ENCODE measurements at places on chromosomes 2 and 18.

DNA sequence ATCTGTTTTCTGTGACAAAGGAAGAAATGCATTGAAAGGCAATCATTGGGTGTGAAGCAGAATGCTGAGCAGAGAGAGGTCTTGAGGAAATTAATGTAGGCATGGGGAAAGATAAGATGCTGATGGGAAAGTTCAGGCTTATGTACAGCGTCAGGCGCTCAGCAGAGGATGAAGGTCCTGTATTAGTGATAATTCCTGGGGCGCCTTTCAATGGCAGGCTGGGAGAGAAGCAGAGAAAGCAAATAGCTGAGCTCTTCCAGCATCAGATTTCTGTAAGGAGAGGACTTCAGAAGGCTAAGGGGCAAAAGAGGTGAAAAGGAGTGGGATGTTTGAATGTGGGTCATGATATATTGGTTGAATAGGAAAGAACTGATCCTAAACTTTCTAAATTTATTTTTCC, 129.8 kb downstream of the HNMT start:
- no peak for DNase-seq

DNA sequence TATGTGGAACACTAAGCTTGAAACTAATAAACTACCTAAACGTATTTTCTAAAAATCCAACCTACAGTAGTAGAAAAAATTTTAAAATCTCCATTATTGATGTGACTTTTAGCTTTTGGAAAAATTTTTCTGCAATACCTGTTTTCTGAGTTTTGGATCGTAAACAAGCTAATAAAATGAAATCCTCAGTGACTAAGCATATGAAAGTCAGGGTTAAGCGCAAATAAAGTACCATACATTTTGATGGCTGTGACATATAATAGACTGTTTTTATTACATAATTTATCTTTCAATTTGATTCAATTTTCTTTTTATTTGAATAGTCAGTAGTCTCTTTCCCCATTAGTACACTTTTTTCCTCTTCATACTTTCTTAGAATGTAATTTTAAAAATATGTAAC, 683.6 kb downstream of the NUP35 start:
- no peak for DNase-seq

DNA sequence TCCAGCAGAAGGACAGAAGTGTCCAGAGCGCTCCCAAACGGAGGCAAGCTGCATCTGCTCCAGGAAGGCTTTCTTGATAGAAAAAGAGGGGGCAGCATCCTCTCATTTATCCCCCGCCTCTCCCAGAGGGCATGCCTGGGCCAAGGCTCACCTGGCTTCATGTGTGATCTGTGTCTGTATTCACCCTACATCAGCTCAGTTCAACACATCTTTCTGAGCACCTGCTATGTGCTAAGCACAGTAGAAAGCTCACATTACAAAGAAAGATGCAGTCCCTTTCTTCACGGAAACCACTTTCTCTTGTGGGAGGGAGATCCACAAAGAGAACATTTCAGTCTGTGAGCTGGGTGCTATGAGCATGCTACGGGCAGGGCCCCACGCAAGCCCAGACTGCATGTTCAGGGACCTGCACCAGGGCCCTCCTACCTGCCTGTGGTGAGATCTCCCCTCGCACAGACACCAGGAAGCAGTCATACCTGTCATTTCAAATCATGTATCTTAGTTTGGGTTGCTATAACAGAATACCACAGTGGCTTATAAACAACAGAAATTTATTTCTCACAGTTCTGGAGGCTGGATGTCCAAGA, 90.7 kb downstream of the PDCL3 start:
- no peak for DNase-seq

- DNase-seq: no peak
These were observed 82.3 kb upstream of the XPO1 start for GRCh38 chr2:61620244-61621159.

DNA sequence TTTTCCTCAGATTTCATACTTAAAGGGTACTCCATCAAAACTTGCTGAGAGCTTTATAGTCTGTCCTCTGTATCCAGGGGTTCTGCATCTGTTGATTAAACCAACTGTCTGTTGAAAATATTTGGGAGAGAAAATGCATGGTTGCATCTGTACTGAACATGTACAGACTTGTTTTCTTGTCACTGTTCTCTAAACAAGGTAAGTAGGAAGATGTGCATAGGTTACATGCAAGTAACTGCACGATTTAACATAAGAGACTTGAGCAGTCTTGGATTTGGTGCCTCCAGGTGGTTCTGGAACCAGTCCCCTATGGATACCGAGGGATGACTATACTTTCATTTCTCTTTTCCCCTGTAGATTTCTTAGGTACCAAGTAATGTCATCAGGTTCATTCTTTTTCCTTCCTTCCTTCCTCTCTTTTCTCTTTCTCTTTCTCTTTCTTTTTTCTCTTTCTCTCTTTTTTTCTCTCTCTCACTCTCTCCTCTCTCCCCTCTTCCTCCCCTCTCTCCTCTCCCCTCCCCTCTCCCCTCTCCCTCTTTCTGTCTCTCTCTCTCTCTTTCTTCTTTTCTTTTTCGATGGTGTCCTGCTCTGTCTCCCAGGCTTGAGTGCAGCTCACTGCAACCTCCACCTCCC, 23.2 kb downstream of the ADNP2 start:
- no peak for DNase-seq

DNA sequence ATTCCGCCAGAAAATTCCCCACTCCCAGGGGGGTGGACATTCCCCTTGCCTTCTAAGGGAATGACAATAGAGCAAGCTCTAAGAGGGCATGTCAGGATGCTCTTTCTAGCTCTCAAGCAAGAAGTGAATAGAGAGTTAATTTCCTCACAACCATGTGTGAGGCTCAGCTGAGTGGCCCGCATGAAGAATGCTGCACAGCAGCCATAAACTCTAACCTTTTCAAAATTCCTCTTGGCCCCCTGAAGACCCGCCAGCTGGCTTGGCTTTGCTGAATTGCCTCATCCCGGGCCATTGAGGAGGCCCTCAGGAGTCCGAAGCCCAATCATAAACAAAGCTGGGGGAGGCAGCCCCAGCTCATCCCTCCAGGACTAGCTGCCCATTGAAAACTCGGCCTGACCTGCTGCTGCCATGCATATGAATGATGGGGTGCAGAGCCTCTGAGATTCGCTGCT, 38.2 kb downstream of the NRP2 start:
- DNase-seq: no peak

- DNase-seq: no peak
These were observed 45.1 kb upstream of the ZBTB7C start for GRCh38 chr18:48454261-48454757.

GRCh38 chr2:161625996-161626395, 1.8 kb downstream of the SLC4A10 start:
- DNase-seq: no peak

DNA sequence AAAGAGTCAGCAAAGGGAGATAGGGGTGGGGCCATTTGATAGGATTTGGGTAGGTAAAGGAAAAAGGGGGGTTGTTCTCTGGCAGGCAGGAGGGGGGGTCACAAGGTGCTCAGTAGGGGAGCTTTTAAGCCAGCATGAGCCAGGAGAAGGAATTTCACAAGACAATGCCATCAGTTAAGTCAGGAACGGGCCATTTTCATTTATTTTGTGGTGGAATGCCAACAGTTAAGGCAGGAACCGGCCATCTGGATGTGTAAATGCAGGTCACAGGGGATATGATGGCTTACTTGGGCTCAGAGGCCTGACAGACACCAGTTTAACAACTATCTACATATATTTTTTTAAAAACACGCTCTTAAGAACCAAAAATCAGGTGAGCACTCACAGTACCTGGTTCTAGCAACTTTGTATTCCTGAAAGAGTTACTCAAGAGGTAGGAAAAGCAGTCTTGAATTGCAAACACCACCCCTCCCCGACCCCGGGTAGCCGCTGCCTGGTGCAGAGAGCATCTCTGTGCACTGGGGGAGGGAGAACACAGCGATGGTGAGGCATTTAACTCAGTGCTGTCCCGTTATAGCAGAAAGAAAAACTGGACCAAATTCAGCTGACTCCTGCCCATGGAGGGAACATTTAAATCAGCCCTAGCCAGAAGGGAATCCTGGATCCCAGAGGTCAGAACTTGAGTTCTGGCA, 414.5 kb upstream of the KLHL29 start:
- DNase-seq: no peak

DNA sequence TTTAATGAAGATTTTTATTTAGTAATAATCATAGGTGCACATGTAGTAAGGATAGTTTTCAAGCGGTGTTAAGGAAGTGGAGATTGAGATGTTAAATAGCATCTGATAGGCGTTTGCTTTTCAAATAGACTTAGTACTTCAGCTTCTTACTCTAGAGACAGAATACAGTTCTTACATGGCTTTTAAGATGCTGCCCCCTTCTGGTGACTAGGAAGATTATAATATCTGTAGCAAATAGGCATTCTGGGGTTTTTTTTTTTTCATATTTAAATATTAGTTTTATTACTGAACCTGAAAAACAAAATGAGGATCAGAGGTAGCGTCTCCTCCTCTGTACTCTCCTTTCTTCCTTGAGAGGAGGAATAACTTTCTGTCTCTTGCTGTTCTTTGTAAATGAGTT, 100.2 kb downstream of the AGAP1 start:
- DNase-seq: no peak

DNA sequence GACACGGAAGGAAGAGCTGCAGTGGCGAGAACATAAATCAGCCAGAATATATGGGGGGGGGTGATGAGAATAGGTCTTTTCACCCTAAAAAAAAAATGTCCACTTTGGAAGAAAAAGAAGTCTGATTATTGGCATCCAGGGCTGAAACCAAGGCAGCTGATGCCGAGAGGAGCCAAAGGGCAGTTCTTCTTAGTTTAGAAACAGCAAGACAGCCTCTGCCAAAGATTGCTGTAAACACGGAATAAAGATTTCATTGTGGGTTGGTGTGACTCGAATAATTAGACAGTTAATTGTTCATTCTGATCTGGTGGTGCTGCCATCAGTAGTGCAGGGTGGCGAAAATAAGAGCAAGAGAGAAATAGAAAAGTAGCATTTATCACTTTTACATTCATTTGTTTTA, 3.5 kb downstream of the CDH20 start:
- no peak for DNase-seq

- no peak for DNase-seq
These were observed 521.2 kb upstream of the FANCL start for GRCh38 chr2:58762176-58762781.

- no peak for DNase-seq
These were observed 42.5 kb upstream of the TMEM18 start for GRCh38 chr2:719734-720133.

GRCh38 chr2:240818293-240819125, 1.5 kb downstream of the KIF1A start:
- no peak for DNase-seq

DNA sequence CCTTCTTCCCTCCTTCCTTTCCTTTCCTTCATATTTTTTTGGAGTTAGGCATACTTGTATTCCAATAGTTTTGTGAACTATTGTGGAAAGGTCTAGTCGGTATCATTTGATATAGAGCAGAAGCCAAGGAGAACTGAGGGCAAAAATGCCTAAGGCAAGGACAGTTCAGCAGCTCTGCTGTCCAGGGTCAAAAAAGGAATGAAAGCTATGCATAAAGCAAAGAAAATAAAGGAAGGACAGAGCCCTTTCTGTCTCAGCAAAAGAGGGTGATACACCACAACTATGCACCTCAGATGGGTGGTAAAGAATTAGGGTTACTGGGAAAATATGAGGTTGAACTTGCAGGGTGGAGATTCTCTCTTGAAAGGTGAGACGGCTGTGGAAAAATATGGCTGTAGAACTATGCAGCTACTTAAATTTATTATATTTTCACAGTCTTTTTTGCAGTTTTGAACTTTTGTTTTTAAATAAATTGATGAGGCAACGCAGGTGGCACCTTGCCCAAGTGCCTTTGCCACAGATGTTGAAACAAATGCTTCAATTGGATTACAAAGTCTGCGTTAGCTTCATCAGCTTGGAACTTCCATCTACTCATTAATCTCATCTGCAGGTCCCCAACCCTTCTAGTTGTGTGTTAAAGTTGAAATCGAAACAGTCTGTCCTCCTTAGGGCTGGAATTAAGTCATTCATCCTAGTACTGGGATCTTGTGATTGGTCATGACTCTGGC, 20.8 kb downstream of the LHCGR start:
- no peak for DNase-seq

GRCh38 chr18:74396171-74397169, 60.6 kb downstream of the DIPK1C start:
- DNase-seq: no peak

- DNase-seq: no peak
These were observed 336.7 kb upstream of the CNTNAP5 start for GRCh38 chr2:123688231-123688940.

GRCh38 chr2:197399887-197400540, 34.8 kb downstream of the SF3B1 start:
- DNase-seq: no peak

- DNase-seq: no peak
These were observed 143.1 kb downstream of the INHBB start for GRCh38 chr2:120489023-120489422.

DNA sequence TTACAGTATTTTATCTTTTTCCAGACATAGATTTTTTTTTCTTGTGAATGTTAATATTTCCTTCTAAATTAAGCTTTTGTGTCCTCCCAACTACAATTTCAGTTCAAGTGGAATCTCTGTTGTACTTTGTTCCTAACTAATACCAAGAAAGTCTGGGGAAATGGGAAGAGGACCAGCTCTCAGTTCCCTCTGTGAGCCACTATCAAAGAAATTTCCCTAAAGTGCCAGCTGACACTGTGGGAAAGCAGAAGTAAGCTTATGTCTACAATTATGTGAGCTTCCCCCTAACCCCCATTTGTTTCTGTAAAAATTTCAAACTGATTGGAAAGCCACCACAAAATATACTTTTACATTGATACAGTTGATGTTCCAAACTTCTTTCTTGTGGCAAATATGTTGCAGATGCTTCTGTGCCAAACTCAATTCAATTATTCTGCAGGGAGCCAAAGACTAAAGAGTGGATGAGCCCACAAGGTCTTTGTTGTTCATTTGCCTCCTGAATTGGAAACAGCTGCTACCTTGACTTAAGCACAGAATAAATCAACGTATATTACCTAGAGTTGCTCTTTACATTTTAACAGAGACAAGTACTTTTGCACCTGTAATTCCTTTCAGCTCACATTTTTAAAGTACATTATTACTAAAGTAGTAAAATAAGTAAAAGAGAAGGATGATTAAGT, 306.6 kb downstream of the PTH2R start:
- no peak for DNase-seq

GRCh38 chr2:2269426-2269825, 61.6 kb downstream of the MYT1L start:
- no peak for DNase-seq

DNA sequence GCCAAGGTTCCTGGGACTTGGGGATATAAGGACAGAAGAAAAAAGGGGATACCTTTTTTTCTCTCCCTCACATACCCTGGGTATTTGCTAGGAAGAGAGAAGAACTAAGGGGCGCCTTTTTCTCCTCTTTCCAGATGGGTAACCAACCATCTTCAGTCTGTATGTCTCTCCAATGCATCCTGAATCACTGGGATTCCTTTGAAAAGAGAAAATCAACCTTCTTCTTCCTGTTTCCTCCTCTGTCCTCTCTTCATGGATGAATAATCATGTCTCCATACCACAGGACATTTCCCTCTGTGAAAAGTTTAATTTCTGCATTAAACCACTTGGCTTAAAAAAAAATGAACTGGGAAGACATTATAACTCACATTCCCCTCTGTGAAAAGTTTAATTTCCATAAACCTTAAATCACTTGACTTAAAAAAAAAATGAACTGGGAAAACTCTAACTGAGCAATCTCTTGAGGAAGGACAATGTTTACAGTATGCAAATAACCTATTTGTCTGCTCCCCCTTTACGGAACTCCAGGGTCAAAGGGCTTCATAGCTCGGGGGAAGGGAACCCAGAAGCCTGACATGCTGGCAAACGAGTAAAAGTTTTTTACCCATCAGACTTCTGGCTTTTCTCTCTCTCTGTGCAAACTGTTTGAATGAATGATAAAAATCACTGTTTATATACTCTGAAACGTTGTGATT, 56.7 kb upstream of the FAM98A start:
- no peak for DNase-seq

- no peak for DNase-seq
These were observed 764.6 kb upstream of the ZEB2 start for GRCh38 chr2:145284551-145284950.
